Posterior cingulate gyrus (tissue), 11 donors: ENCODE measurements at places on chromosomes 6 and 20.

GRCh38 chr20:19764207-19764606 lies 6.1 kb downstream of the RIN2 start:
- no peak for DNase-seq

DNA sequence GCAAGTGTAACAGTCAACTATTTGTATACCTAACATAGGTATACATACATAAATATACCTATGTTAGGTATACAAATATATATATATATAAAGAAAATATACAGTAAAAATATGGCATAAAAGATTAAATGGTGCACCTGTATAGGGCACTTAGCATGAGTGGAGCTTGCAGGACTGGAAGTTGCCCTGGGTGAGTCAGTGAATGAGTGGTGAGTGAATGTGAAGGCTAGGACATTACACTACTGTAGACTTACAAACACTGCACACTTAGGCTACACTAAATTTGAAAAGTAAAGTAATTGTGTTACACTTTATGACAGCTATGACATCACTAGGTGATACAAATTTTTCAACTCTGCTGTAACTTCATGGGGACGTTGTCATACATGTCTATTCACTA lies 65.6 kb downstream of the CDC5L start:
- no peak for DNase-seq

- DNase-seq: peak; percentile 83
These were observed 1.8 kb upstream of the KCNQ5 start for GRCh38 chr6:72619883-72620696.

- no peak for DNase-seq
These were observed 136.0 kb downstream of the CCDC170 start for GRCh38 chr6:151629791-151630190.

DNA sequence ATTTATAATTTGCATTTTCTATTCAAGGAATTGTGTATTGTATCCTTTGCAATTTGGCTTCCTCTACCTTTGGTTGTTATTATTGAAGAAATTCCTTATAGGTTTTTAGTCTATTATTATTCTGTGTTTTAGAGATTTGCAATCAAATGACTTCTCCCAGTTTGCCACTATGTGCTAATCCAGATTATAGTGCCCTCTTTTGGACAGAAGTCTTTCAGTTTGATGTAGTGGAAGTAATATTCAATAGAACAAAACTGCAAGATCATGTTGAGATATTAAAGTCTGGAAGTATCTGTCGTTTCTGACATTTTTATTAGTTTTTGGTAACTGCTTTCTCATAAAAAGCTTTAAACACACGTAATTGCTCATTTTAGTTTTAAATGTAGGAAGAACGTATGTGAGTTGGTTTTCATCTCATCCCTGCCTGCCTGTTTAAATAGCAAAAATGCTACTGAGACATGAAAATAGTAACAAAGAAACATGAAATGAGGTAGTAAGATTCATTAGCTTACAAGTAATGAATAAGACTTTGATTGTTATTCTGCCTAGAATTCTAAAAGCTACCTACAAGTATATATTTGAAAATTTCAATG lies 72.8 kb downstream of the RTN4IP1 start:
- no peak for DNase-seq

- DNase-seq: no peak
These were observed 55.2 kb downstream of the SCAND1 start for GRCh38 chr20:35899064-35899463.

GRCh38 chr6:153123801-153124200 lies 7.3 kb downstream of the RGS17 start:
- DNase-seq: no peak

DNA sequence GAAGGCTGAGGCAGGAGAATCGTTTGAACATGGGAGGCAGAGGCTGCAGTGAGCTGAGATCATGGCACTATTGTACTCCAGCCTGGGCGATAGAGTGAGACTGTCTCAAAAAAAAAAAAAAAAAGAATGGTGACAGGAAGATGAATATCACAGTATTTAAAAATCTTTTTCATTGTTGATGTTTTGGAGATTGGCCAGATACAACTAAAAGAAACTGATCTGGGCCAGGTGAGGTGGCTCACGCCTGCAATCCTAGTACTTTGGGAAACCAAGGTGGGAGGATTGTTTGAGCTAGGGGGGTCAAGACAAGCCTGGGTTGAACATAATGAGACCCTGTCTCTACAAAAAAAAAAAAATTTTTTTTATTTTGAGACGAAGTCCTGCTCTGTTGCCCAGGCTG lies 52.1 kb downstream of the TRAF3IP2 start:
- no peak for DNase-seq

GRCh38 chr6:37615564-37616340 lies 81.9 kb downstream of the MDGA1 start:
- no peak for DNase-seq

DNA sequence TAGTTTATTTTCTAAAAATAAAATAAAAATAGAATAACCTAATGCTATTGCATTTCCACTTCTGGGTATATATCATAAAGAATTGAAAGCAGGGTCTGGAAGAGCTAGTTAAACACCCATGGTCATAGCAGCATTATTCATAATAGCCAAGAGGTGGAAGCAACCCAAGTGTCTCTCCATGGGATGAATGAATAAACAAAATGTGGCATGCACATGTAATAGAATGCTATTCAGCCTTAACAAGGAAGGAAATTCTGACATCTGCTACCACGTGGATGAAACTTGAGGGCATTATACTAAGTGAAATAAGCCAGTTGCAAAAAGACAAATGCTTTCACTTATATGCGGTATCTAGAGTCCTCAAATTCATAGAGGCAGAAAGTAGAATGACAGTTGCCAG lies 130.8 kb downstream of the TIAM2 start:
- DNase-seq: no peak

- no peak for DNase-seq
These were observed 50.2 kb upstream of the HINT3 start for GRCh38 chr6:125906158-125906998.

DNA sequence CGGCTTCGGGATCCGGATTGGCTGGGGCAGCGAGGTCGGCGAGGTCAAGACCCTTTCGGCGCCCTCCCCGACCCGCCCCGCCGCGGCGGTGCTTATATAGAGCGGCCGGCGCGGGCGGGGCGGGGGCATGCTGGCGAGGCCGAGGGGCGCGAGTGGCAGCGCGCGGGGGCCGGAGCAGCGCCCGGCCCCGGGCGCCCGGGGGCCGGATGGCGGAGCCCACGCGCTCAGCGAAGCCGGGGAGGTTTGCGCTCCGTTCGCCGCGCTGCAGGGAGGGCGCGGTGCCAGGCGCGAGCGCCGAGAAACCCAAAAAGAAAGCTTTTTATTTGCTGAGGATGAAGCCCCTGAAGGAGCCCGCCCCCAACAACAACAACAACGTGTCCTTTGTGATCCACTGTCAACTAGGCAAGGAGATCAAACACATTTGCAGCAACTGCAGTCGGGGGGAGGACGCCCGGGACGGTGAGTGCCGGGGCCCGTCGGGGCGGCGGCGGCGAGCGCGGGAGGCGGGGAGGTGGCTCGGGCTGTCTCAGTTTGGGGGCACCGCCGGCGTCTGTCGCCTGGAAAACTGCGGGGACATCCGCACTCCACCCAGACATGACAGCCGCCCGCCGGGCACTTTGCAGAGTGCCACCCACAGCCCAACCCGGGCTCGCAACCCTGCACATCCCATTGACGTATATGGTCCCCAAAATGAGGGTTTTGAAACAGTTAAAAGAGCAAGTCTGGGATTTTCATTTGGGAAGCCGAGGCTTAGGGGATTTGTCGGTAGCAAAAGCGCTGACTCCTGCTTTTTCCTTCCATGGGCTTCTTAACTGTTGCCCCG lies 297.3 kb downstream of the PHACTR1 start:
- DNase-seq: peak; percentile 27

DNA sequence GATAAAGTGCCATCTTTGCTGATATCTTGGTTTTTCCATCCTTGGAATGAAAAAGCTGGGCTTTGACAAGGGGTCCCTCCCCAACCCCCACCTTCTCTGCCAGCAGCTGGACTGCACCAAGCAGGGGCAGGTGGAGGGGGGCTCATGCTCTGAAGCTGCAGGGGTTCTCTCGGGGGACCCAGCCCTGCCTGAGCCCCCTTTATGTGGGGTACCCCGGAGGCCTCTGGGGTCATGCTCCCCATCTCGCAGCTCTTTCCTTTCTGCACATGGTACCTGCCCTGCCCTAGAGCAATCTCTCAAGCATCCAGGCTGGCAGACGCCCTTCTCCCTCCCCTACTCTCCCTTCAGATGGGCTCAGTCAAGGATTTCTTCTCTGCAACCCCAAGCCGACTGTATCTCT lies 146.7 kb upstream of the PTPN1 start:
- no peak for DNase-seq

DNA sequence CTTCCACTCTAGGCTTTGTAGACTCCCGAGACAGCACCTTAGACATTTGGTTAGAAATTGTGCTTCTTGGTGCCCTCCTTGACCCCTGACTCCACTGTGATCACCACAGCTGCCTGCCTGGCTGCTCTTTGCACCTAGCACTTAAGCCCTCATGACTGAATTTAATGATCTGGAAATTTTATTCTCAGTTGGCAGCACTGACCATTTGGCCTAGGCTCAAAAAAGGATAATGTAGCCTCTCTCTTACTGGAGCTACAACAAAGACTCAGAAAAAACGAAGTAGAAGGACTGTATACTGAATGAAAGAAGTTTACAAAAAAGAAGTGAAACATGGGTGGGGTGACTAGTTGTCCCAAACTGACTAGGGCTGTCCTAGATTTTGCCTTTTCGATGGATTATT lies 11.3 kb upstream of the ABRACL start:
- no peak for DNase-seq

DNA sequence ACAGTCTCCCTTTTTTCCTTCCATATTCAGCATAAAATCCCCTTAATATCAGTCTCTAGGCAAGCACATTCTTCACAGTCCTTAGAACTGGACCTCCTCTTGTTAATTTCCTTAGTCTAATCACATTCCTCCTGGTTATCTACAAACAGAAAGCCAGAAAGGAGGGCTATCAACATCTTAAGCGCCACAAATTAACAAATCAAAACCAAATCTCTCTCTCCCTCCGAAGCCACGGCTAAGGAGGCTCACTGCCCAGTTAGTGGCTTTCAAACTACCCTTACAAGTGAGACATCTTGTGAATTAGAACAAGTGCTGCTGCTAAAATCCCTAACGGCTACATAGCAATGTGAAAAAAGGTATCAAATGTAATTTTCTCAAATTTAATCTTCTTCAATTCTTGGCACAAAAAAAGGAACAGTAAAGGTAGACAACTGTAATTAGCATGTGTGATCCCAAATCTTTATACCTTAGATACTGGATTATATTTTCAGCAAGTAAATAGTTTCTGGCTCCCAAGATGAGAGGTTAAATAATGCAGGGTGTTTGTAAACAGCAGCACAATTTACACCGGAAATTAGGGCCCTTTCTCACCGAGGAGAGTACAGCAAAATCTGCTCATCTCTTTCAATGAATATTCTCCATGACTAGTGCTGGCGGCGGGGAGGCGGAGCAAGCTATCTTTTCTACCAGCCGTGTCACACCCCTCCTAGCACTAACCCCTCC lies 1.4 kb upstream of the TRIM39 start:
- no peak for DNase-seq

GRCh38 chr6:45112711-45113110 lies 215.4 kb upstream of the RUNX2 start:
- no peak for DNase-seq

- DNase-seq: no peak
These were observed 127.5 kb upstream of the SCGN start for GRCh38 chr6:25524542-25524941.

- peak; percentile 87 for DNase-seq
These were observed 124.5 kb downstream of the MRPL14 start for GRCh38 chr6:44002593-44003344.

DNA sequence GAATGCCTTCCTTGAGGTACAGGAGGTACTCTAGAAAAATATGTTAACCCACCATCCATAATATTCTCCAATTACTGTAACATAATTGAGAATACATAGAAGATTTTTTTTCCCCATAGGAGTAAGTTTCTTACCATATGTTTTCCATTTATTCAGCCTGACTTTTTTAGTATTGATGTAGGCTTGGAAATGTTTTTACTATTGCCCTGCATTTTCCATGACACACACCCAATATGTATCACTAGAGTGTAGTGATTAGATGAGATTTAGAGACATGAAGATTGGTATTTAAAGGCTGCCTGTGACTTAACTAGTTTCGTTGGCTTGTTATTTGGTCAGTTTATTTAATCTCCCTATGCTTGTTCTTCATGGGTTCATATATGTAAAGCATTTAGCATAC lies 39.5 kb downstream of the KCNQ5 start:
- DNase-seq: no peak

DNA sequence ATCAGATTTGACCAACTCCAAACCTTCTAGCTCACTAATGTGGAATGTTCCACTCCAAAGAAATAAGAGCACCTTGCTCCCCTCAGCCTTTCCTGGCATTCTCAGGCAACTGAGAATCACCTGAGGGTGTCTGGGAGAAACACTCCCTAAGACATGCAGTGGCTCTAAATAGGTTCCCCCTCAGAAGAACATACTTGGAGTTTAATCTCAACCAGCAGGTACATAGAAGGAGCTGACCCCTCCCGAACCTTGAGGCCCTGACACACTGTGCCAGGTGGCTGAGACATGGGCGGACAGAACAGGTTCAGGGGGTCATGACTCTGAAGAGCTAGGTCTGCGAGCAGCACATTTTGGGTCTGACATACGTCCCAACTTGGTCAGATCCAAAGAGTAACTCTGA lies 107.6 kb upstream of the MAP3K4 start:
- no peak for DNase-seq

- DNase-seq: peak; percentile 84
These were observed 57.9 kb downstream of the SYNJ2 start for GRCh38 chr6:158039571-158040050.

DNA sequence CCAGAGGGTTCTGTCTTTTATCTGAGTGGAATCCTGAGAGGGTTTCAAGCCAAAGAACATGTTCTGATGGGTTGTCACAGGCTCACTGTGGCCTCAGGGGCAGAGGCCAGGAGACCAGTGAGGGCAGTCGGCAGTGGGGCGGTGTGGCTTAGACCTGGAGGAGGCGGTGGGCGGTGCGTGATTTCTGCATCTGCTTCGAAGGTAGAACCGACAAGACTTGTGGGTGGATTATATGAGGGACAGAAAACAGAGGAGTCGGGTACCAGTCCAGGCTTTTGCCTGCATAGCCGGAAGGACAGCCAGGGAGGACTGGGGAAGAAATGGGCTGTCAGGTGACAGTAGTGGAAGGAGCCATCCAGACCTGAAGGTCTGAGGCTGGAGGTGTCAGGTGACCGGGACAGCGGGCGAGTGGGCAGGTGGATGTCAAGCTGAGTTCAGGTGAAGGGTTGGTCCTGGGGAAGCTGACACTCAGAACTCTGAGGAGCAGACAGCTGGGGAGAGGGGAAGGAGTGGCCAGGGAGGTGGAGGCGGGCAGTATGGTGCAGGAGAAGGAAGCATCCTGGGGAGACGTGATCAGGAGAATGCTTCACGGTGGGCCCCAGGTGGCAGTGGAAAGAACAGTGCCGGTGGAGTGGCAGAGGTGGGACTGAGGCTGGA lies 3.1 kb downstream of the CTSZ start:
- DNase-seq: no peak

DNA sequence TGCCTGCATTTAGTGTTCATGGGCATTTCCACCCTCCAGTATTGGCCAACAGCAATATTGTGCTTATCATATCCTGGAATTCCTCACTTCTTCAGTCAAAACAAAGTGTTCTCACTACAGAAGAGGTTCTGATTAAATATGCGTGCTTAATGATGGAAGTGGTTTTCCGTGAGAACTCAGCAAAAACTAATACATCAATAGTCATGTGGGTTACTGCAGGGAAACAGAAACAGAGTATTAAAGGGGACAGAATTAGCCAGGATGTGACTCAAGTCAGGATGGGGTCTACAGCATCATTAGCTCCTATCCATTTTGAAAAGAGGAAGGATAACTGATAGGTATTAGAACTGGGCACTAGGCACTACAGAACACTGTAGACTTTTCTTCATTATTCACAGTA lies 384.6 kb downstream of the CDKAL1 start:
- DNase-seq: no peak
